ENCODE measurements at places on chromosomes 13 and 19.

- DNase-seq = no peak
Observed at GRCh38 chr13:96533408-96533807, 443.5 kb downstream of the HS6ST3 start.

DNA sequence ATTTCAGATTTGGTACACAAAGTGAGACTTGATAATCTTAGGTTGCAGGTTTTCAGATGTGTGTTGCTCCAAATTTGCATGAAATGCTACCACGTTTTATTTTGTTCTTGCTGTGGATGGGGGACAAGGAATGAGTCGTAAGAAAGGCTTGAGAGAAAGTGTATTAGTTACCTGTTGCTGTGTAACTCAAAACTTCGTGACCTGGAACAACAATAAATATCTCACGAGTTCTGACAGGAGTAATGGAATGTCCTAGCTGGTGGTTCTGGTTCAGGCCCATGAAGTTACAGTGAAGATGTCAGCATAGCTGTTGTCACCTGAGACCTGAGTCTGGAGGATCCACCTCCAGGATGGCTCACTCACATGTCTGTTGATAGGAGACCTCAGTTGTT lies 1.2 kb downstream of the ZNF8 start:
- no peak for DNase-seq

DNA sequence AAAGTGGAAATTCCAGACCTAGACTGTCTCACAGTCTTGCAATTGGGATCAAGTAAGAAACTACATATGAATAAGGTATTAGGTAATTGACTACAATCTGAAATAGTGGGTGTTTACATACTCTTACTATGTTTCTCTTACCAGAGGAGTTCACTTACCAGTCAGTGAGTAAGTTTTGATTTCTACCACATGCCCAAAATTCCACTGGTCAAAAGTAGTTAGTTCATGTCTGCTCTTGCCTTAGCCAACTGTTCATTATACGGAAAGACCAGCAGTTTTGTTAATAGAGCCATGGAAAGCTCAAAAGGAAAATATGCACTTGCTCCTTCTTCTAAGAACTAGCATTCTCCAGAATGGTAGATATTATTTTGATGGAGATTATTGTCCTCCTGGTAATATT lies 490.8 kb downstream of the RFC3 start:
- DNase-seq = no peak

DNA sequence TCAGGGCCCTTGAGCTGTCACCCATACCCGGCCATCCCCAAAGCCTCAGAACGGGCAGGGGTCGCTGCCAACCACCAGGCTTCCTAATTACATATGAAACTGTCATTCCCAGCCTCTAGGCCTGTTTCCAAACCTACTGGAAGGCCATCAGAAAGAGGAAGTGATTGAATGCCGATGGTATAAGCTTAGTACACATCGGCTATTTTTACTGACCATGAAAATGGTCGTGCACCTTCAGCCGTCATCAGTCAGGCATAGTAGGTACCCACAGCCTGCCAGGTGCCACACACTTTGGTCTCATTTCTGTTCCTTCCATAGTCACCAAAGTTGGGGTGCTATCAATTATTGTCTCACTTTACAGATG lies 10.2 kb downstream of the KRI1 start:
- no peak for DNase-seq

DNA sequence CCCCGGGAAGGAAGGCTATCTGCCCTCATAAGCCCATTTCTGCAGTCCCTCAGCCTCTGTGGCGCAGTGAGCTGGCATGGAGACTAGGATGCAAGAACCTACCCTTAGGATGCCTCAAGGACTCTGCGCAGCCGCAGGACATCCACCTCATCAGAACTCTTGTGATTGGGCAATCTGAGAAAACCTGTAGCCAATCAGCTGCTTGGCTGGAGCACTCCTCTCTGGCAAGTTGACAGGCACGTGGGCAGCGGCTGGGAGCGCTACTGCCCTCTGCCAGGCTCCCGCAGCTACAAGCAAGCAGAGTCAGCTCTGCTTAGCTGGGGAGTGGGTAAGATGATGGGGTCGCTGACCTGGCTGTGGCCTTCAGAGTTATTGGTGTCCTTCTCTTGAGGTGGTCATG lies 1.5 kb upstream of the ECSIT start:
- no peak for DNase-seq

DNA sequence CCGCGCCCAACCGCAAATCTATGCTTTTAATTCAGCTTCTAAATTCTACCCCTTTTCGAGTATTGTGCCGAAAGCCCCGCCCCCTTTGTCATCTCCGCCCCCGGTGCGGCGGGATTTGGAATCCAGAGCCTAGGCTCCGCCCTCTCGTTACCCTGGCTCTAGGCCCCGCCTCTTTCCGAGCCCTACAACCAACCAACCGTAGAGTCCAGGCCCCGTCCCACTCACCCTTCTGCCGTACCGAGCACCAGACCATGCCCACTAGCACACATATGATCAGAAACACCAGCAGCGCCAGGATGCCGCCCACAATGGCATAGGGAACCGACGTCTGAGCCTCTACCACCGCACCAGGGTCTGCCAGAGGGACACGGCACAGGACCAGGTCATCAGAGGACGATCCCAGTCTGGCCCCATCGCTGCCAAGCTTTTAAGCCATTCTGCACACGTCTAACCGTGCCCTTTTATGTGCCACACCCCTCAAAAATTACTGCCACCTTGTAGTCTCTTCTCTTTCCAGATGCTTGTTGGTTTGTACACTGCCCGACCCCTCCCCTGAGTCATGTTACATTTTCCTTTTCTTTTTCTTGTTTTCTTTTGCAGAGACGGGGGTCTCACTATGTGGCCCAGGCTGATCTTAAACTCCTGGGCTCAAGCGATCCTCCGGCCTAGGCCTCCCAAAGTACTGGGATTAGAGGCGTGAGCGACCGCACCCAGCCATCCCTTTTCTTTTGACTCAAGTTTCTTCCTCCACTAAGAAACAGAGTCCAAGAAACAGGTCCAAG lies 4.7 kb upstream of the ZNF428 start:
- DNase-seq = no peak
